Stromal cell of bone marrow (primary cell): ENCODE measurements at places on chromosomes 5 and 9.
A peak's percentile ranks its signal among the peaks of the same experiment; 100 is the strongest.

DNA sequence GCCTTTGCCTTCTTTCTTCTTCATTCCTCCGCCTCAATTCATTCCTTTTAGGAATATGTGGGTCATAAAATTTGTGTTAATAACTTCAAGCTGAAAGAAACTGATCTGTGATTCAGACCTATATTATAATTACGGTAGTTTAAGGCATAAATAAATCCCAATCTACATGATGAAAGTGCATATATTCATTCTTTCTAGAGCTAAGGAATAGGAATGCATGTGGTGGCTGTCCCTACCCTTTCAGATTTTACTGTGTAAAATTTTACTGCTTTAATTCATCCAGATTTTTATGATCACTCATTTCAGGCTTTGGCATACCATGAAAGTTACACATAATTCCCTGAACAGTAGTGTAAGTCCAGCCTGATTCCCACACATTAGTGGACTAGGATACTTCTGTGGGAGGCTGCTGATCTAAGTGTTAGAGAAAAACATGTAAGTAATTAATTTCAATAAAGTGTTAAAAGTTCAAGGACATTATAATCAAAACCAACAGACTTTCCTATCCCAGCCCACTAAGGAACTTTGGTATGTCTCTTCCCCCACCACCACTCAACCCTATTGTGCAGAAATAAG is 83.1 kb downstream of the HINT1 start:
- DNase-seq, result peak; percentile 21

DNA sequence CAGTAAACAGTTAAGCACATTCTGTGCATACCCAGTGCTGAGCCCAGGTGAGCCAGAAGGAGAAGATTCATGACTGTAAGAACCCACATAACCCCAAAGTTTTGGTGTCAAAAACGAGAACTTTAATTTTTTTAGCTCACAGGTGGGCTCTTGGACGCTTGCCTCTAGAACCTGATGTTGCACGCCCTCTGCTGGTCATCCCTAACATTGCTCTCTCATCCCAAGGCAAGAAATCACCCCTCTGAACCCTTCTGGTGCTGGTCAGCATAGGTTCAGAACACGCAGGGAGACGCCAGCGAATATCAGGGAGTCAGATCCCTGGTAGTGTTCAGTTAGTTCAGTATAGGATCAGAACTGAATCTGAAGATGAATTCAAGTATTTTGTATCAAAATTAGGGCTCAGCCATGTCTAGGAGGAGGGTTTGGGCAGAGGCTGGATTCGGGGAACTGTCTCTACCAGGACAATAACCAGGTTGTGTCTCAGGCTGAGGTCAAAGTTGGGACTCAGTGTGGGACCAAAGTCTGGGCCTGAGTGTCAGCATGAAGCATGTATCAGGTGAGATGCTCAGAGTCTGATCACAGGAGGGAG is 4.1 kb upstream of the DNAJB5 start:
- DNase-seq, result no peak

DNA sequence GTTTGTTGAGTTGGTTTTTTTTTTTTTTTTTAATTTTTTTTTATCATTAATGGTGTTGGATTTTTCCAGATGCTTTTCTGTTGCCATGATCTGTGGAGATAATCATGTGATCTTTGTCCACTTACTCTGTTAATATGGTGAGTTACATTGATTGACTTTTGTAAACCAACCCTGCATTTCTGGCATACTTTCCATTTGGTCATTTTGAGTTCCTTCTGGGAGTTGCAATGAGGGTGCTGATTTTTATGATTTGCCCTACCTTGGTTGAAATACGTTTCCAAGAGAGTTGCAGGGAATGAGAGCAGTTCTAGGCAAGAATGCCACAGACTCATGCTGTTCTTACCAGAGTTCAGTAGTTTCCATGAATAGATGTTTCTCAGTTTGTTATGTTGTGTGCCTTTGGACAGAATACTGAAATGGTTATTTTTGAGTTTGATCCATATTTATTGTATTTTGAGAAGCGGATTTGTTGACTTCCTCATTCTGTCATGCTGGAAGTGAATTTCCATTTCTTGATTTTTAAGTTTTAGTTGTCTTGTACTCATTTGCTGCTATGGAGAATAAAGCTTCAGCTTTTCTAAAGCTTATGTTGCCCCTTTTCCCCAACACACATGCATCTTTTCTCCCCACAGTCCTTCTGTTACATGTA is 69.0 kb downstream of the SCAMP1 start:
- no peak for DNase-seq

DNA sequence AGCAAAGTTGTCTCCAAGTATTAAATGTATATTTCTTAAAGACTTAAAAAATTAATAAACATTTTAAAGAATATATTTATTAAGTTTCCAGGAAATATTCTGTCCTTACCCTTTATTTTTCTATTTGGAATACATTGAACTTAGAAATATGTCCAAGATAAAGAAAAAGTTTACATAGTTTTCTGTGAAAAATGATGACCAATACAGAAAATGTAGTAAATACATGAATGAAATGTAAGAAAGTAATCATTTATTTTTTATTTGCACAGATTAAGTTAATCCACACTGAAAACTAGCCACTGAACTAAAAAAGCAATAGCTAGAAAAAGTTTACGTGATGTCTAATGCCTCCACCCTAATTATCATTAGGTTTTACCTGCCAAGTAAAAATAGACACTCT is 273.2 kb downstream of the ARL15 start:
- no peak for DNase-seq

- DNase-seq, result no peak
Observed at GRCh38 chr5:56159521-56159947, 73.6 kb downstream of the ANKRD55 start.

GRCh38 chr5:171747061-171747859 is 38.4 kb upstream of the SMIM23 start:
- DNase-seq, result no peak

GRCh38 chr9:19913151-19913550 is 124.3 kb upstream of the SLC24A2 start:
- no peak for DNase-seq

- no peak for DNase-seq
Observed at GRCh38 chr5:172402531-172403188, 51.7 kb downstream of the SH3PXD2B start.
